ENCODE measurements at places on chromosomes 2 and 18. TPM values are rescaled to one million over a fixed set of nuclear protein-coding genes. Genes with fewer than 3 reads are reported as not detected.

Gene ILKAP
- 20.7 TPM for total RNA-seq

Gene ZNF24
- 15.8 TPM for total RNA-seq

Gene VAMP8
- 2.5 TPM for total RNA-seq

Gene RNPEPL1
- total RNA-seq = 27.5 TPM

Gene LYG1
- total RNA-seq = 0.45 TPM
